H9 (cell line): ENCODE measurements at places on chromosomes 6 and 20. TPM values are rescaled to one million over a fixed set of nuclear protein-coding genes. Genes with fewer than 3 reads are reported as not detected.

The ALDH8A1 gene
- total RNA-seq, result 0.24 TPM in 1 of 2 replicates, not detected in the other

The CDH26 gene
- total RNA-seq, result 0.79 and 0.97 TPM in 2 replicates

- peaks cover 9% of the 10 kb centered on the region; the same call in 2 of the 3 replicates for H3K36me3 ChIP-seq
- H3K4me1 ChIP-seq, result no peaks in the 10 kb centered on the region
- DNase-seq, result no peak
- no peak overlapping the region for H3K27ac ChIP-seq
- H3K27me3 ChIP-seq, result no peaks in the 10 kb centered on the region
Observed at GRCh38 chr6:36235309-36235708, 34.6 kb upstream of the PNPLA1 start.

DNA sequence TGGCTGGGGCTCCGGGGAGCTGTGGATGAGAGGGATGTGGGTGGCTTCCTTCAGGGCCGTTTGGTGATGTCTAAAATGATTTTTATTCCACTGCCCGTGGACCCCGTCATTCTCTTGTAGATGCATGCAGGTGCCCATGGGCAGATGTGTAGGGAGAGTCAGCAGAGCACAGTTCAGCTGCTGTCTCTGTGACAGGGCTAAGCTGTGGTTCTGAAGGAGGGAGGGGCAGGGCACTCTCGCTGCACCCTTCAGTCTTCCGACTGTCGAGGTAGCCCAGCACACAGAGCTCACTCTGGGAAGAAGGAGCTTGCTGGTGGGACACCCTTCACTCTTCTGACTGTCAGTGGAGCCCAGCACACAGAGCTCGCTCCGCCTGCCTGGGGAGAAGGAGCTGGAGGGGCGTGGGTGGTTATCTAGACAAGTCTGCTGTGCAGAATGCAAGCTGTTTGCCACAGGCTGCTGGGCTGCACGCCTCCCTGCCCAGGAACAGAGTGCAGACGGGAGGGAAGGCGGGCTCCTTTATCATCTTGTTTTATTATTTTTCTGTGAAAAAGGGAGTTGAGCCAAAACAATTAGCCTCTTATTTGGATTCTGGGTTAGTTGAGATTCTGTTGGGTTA lies 28.4 kb upstream of the ADRM1 start:
- H3K27me3 ChIP-seq, result no peaks in the 10 kb centered on the region
- H3K4me3 ChIP-seq, result no peak overlapping the region
- no peak for DNase-seq

DNA sequence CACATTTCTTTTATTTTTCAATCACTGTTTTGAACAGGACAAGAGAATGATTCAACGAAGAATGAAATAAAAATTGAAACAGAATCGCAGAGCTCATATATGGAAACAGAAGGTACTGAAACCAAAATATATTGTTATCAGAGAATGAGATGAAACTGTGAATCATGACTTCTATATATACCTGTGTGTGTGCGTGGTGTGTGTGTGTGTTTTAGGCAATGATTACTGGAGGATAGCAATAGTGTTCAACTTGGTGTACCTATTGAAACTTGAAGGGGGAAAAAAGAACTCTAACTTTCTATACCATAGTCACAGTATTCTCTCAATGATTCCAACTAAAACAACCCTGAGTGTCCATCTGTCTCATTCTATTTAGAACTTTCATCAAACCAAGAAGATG lies 586.6 kb downstream of the KIF16B start:
- no peak overlapping the region for H3K4me3 ChIP-seq
- H3K27ac ChIP-seq, result no peak overlapping the region
- peaks cover 15% of the 10 kb centered on the region for H3K36me3 ChIP-seq
- H3K27me3 ChIP-seq, result no peaks in the 10 kb centered on the region
- no peaks in the 10 kb centered on the region; the same call in 1 of the 2 replicates for H3K4me1 ChIP-seq

DNA sequence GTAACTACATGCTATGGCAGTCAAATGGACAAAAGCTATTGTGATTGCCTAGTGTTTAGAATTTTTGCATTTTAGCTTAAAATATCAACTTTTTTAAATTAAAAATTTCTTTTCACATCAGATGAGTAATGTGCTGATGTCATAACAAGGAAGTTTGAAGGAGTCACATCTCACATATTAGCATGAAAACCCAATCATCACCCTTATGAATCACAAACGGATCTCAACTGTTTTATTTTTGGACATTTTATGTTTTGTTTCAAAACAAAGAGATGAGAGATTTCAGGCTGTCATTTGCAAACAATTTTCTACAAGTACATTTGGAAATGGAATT lies 53.6 kb upstream of the TRERF1 start:
- H3K4me3 ChIP-seq, result no peak overlapping the region
- H3K27ac ChIP-seq, result no peak overlapping the region
- no peaks in the 10 kb centered on the region for H3K36me3 ChIP-seq
- no peaks in the 10 kb centered on the region for H3K4me1 ChIP-seq
- DNase-seq, result no peak
